Transverse colon (tissue), 4 donors: ENCODE measurements at places on chromosomes 4 and X. TPM values are rescaled to one million over a fixed set of nuclear protein-coding genes. Genes with fewer than 3 reads are reported as not detected.

NAP1L2 gene
- total RNA-seq: not detected

ATP8A1 gene
- total RNA-seq: 158 TPM

CACNA1F gene
- total RNA-seq: 2.8 TPM

SLITRK2 gene
- 0.16 TPM for total RNA-seq

GAGE12J gene
- not detected for total RNA-seq

MSX1 gene
- total RNA-seq: not detected

DNA sequence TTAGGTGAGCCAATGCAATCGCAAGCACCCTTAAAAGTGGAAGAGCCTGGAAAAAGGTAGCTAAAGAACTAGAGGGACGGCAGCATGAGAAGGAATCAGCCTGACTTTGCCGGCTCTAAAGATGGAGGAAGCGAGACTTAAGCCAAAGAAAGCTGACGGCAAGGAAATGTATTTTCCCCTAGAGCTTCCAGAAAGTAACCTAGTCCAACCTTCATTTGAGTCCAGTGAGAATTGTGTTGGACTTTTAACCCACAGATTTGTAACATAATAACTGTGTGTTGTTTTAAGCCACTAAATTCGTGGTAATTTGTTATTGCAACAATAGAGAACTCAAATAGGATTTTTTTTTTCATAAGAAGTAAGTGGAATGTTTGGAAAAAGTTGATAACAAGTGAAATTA, 212.7 kb upstream of the C1QTNF7 start:
- H3K27me3 ChIP-seq: no peaks in the 10 kb centered on the region
- no peak overlapping the region for H3K4me3 ChIP-seq
- DNase-seq: no peak
- no peaks in the 10 kb centered on the region for H3K4me1 ChIP-seq
- H3K27ac ChIP-seq: no peak overlapping the region

DNA sequence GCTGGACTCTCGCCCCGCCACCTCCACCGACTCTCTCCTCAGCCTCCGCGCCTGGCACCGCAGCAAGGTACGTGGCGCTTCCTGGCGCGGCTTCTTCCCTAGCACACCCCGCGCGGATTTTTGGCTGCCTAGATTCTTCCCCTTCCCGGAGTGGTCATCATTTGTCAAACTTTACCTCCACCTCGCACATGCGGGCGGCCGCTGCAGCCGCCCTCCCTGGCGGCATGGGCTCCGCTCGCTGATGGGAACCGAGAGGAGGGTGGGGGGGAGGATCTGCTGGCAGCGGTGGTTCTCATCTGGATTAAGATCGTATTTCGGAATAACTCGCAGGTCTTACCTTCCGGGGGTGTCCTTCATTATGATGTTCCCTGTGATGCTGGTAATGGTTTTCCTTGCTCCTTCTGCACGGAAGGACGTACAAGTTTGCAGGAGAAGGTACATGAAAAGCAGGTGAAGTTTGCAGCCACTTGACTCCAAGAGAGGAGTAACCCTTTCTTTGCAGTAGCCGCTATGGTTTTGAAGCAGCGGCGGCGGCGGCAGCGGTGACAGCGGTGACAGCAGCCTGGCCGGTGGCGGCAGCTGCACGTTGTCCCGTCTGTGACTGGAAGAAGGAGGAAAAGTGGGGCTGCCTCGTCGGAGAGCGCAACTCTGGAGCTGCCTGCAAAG, 2183.9 kb upstream of the TENM3 start:
- DNase-seq: peak; percentile 10
- H3K27me3 ChIP-seq: peaks cover 75% of the 10 kb centered on the region
- H3K27ac ChIP-seq: no peak overlapping the region

DNA sequence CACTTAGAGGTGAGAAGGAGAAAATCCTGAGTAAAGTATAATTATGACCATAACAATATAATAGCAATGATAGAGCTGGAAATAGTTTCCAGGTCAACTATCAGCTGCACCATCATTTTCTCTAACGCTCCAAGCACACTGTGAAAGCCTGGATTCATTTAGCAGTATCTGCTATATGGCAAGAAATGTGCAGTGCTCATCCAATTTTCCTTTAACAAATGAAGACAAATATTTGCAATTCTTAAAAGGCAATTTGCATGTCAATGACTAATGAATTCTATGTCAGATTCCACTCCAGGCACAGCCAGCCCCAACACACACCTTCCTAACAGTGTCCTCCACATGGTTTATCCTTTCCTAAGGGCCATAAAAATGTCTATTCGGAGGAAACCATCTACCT, 12.7 kb downstream of the PRSS12 start:
- no peaks in the 10 kb centered on the region for H3K4me1 ChIP-seq
- no peaks in the 10 kb centered on the region for H3K36me3 ChIP-seq
- H3K4me3 ChIP-seq: no peak overlapping the region
- H3K27me3 ChIP-seq: no peaks in the 10 kb centered on the region
- H3K27ac ChIP-seq: no peak overlapping the region
- DNase-seq: no peak

GRCh38 chr4:56627985-56628384, 53.1 kb downstream of the HOPX start:
- H3K27me3 ChIP-seq: no peaks in the 10 kb centered on the region
- H3K4me1 ChIP-seq: no peaks in the 10 kb centered on the region
- no peak for DNase-seq
- H3K36me3 ChIP-seq: no peaks in the 10 kb centered on the region

GRCh38 chr4:84070289-84070688, 428.8 kb downstream of the NKX6-1 start:
- H3K27ac ChIP-seq: no peak overlapping the region
- no peak for DNase-seq
- H3K4me3 ChIP-seq: no peak overlapping the region

- DNase-seq: no peak
- no peaks in the 10 kb centered on the region for H3K36me3 ChIP-seq
- H3K27me3 ChIP-seq: no peaks in the 10 kb centered on the region
- H3K4me1 ChIP-seq: no peaks in the 10 kb centered on the region
- H3K4me3 ChIP-seq: no peak overlapping the region
Observed at GRCh38 chr4:20809812-20810211, 109.6 kb downstream of the PACRGL start.
